ENCODE measurements at places on chromosomes 2 and 18.

DNA sequence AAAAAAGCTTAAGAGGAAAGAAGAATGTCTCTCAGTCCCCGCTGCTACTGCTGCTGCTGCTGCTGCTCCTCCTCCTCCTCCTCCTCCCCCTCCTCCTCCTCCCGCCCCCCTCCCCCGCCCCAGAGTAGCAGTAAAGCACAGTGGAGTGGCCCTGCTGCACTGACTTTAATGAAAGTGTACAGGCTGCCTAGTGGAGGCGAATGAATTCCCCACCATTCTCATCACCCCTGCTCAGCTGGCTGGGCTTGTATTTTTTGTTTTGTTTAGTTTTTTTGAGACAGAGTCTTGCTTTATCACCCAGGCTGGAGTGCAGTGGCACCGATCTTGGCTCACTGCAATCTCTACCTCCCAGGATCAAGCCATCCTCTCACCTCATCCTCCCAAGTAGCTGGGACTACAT is 34.3 kb downstream of the GORASP2 start:
- no peak for DNase-seq

DNA sequence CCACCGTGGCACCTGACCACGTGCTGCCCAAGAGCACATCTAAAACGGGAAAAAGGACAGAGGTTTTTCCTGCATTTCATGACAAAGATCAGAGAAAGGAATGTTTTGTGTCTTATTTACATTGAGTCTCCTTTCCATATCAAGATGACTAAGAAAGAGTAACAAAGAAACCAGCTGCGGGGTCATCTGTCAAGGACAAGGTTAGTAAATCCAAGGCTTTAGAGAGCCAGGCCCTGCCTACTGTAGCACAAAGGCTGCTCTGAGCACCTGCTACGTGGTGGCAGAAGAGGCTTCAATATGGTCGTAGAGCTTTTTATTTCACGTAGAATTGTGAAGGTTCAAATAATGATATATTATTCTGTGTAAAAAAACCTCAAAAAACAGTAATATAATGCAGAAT is 51.0 kb downstream of the PRELID3A start:
- DNase-seq, result no peak

GRCh38 chr18:6929370-6930102 is 188.1 kb downstream of the LAMA1 start:
- DNase-seq, result no peak

DNA sequence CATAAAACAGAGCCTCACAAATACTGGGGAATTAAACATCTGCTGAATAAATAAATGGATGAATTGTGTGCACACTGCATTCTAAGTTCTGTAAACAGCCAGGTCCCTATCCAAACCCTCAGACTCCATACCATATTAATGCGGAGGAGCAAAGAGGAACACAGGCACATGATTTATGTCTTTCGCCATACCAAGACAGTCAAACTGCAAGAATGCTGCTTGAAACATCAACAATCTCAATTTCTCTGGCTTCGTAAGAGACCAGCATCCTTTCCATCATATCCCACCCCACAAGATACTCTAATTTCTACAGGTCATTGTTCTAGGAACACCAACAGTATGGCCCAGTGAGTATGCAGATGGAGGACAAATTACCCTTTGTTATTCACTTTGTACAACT is 15.0 kb downstream of the KANSL3 start:
- DNase-seq, result no peak

DNA sequence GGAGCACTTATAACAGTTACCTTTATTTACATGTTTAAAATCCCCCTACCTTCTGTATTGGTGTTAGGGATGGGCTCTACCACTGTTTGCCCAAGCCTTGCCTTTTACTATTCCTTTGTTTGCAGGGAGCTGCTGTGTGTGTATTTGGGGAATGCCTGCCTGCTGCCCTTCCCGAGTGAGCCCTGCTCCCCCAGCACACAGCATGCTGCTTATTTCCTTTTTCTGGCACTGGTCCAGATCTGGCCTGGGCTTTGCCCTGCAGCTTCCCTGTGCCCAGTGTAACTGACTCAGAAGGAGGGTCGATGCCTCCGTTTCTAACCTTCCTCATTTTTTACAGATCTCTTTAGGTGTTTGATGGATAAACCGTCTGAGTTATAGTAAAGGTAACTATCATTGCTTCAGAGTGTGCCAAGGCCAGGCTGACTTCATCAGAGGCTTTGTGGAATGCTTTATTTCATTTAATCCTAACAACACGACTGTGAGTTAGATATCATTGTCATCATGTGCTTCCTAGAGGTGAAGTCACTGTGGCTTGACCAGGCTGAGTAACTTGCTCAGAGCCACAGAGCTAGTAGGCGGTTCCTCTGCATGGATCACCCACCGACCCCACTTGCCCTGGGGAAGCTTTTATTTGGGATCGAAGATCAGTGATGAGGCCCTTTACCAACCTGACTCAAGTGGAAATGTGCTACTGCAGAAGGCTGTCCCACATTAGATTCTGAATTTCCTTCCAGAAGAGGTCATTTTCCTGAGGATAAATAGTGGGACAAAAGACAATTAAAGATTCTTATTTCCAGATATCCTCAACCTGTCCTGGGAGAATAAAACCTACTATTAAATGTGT is 238.8 kb downstream of the ZNF407 start:
- DNase-seq, result no peak

GRCh38 chr2:241801611-241802420 is 7.2 kb upstream of the NEU4 start:
- no peak for DNase-seq

- DNase-seq, result no peak
Measured at GRCh38 chr2:106311041-106311370, 116.9 kb upstream of the UXS1 start.

DNA sequence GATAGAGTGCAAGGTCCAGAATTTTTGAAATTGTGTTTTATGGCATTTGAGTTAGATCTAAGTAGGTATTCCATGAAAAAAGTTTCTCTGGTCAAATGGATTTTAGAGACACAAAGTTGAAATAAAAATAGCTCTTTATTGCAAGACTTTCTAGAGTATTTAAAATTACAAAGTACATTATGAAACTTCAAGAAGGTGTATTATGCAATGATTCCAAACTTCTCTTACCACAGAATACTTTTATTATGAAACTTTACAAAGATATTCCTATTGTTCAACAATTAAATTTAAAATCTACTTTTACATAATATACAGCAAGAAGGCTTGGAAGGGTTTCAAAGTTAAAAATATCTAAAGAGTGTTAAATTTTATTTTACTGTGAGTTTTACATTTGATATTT is 65.9 kb downstream of the CALCRL start:
- DNase-seq, result no peak

- no peak for DNase-seq
Measured at GRCh38 chr2:9355716-9356115, 67.6 kb downstream of the ITGB1BP1 start.

DNA sequence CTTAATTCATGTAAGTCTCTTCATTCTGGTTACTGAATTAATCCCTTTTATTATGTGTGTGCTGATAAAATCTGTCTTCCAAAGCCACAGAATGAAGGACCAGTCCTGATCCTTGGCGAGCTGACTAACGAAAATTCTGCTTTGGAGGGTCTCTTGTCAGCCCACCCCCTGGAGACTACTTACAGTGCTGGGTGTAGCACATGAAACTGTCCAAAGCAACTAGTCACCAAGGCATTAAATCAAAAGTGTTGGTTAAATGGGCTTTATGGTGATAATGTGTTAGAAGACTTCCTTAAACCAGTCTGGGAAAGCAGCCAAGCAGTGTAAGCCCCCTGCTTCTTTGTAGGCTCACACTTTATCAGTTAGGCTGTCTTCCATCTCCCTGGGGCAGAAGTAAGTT is 420.2 kb downstream of the SUCLG1 start:
- no peak for DNase-seq

GRCh38 chr2:101400048-101400447 is 12.7 kb upstream of the CREG2 start:
- no peak for DNase-seq

GRCh38 chr2:149005471-149006077 is 32.9 kb upstream of the LYPD6B start:
- DNase-seq, result no peak

- no peak for DNase-seq
Measured at GRCh38 chr2:128457006-128457604, 138.4 kb upstream of the HS6ST1 start.

DNA sequence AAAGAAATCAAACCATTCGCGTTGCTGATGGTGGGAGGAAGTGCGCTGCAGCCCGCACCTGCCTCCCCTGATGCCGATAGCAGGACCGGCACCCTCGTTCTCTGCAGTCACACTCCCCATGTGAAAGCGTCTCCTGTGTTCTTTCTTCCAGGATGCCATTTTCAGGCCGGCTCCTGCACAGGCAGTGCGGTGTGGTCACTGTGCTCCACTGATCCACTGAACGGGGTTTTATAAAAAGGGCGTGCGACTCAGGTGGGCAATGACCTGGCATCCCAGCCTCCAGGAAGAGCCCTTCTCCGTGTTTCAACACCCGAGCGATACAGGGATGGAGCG is 88.3 kb upstream of the SNTG2 start:
- no peak for DNase-seq

DNA sequence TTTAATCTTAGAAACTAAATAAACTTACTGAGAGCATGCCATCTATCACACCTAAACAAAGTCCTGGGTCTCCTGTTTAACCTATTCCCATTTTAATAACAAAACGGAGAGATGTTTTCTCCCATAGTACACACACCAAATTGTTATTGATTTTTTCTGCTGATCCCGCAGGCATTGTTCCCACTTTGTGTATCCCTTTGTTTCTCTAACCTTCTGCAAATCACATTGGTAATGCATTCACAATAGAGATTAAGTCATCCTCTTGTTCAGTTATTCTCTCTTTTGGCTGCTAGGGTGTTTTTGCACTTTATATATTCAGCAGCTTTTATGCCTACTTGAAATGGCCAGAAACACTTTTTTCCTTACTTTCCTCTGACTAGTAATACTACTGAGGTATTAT is 1071.9 kb upstream of the CDH2 start:
- no peak for DNase-seq

GRCh38 chr2:30753630-30754029 is 53.6 kb downstream of the CAPN13 start:
- DNase-seq, result no peak

GRCh38 chr2:25215232-25215631 is 46.9 kb upstream of the POMC start:
- no peak for DNase-seq

DNA sequence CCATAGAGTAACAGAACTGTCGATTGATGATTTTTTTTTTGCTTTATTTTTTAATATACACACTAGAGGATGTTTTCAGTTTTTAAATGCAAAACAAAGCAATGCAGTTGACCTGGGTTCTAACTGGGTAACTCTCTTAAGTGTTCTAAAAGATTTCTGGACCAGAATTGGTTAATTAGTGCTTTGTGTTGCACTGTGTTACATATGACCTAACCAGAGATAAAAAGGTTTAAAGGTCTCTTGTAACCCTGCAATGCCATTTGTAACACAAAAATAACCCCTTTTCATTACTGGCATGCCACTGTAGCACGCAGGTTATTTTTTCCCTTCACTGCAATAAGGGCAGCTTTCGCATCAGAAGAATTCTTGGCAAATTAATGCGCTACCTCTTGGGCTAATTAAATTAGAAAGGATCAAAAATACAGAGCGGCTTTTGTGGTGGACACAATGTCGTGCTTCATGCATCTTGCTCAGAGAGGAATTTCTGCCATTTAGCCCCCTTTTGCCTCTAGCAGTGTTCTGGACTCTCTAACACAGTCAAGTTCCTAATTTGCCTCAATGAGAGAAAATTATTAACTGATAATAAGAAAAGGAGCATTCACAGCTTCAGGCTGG is 250.8 kb upstream of the ZEB2 start:
- DNase-seq, result no peak

DNA sequence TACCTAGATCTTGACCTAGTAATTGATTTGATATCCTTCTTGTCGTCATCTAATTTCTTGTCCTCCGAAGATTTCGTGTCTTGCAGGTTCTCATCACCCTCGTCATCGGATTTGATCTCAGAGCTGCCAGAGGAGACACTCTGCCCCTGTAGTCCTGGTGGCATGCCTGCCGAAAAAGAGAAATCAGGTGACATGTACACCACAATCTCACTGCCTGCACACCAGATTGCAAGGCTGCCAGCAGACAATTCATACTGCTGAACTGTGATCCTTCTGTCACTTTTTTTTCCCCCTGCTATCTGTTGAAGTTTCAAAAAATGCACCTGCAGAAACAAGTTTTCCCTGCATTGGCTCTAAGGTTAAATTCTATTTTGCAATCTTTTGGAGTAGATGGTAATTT is 273.2 kb upstream of the CCDC68 start:
- DNase-seq, result no peak

DNA sequence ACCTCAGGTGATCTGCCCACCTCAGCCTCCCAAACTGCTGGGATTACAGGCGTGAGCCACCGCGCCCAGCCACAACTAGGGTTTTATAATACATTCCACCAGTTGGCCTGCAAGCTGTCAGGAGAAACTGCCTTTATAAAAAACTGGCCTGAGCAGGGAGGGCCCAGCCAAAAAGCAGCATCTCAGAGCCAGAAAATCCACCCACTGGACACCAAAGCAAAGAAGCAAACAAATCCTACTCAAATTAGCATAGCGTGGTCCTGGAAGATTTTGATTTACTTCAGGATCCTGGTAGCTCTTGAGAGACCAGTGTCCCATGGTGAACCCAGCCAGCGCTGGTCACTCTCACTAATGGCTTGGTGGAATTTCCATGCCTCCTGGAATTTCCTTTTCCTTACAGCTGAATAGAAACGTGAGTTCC is 60.0 kb upstream of the PXDN start:
- no peak for DNase-seq

DNA sequence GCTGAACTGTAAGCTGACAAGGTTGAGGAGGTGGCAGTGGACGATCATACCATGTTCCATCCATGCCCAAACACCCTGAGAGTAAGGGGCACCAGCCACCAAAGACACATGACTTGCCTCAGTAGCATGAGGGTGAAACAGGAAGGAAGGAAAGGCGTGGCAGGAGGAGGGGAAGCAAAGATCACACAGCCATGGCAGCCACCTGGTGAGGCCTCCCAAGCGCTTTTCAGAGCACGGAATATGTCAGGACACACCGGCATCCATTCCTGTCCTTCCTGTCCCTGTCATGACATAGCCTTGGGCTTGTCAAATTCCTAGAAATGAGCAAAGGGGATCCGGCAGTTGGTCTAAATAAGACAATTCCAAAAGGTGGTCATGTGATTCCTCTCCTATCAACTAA is 118.7 kb downstream of the MYO5B start:
- DNase-seq, result no peak

- DNase-seq, result no peak
Measured at GRCh38 chr2:38194751-38195150, 118.8 kb upstream of the CYP1B1 start.

- no peak for DNase-seq
Measured at GRCh38 chr2:108637304-108637669, 82.0 kb upstream of the RANBP2 start.
